H1 (cell line): ENCODE measurements at places on chromosomes 3 and 15. TPM values are rescaled to one million over a fixed set of nuclear protein-coding genes. Genes with fewer than 3 reads are reported as not detected.
A peak's percentile ranks its signal among the peaks of the same experiment; 100 is the strongest.

DNA sequence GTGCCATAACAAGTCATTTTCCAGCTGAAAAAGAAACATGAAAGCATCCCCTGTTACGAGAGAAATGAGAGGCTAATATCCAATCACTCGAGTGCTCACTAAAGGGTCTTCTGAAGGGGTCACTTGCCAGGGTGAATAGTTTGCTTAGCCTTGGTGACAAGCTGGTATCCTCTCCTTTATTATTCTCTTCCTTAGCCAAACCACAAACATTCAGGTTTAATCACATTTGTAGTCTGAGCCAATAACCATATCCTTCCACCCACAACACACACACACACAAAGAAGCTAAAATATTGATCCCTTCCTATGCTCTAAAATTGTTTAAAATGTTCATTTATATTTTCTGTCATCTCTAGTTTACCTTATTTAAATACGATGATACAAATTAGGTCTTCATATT is 240.5 kb upstream of the TMCO5A start:
- no peak for DNase-seq
- no peaks in the 10 kb centered on the region for H3K4me1 ChIP-seq
- no peaks in the 10 kb centered on the region for H3K36me3 ChIP-seq
- H3K27ac ChIP-seq, result no peak overlapping the region

SAMD7 gene
- not detected in 2 replicates for total RNA-seq

DNA sequence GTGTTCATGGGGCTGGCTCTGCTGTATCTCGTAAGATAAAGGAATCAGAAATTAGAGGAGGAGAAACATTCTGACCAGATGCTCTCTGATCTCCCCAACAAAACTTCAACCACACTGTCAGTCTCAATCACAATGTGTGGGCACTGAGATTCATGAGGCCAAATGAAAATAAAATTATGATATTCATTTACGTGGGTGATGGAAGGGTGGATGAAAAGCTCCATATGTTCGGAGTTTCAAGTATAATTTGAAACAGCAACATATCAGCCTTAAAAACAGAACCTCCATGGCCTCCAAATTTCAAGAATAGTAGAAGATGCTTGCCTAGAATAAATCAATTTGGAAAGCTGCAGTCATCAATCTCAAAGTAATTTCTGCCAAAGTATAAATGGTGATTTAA is 363.7 kb downstream of the MAGI1 start:
- H3K4me1 ChIP-seq, result no peaks in the 10 kb centered on the region
- H3K27ac ChIP-seq, result no peak overlapping the region

- H3K27ac ChIP-seq, result no peak overlapping the region
- no peaks in the 10 kb centered on the region for H3K27me3 ChIP-seq
- H3K36me3 ChIP-seq, result no peaks in the 10 kb centered on the region
- H3K4me3 ChIP-seq, result no peak overlapping the region
Measured at GRCh38 chr15:24933716-24934115, 21.1 kb upstream of the SNRPN start.

- no peaks in the 10 kb centered on the region for H3K4me1 ChIP-seq
- peaks cover 10% of the 10 kb centered on the region for H3K27me3 ChIP-seq
- H3K27ac ChIP-seq, result no peak overlapping the region
- no peaks in the 10 kb centered on the region for H3K36me3 ChIP-seq
Measured at GRCh38 chr3:190534986-190535385, 21.1 kb downstream of the IL1RAP start.

DNA sequence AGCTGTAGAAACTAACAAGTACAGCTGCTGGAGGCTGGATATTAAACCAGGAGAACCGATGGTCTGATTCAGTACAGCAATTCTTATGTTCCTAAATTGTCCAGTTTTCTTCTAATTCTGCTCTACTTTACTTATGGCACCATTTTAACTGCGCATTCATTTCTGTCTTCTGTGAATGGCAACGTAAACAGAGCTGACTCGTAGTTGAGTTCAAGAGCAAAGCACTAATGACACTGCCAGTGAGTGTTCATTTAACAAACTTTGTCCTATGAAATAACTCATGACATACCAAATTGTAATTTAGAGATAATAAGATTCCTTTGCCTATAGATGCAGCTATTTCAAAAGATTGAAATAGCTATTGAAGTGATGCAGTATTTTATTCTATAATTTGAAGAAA is 48.7 kb downstream of the BCHE start:
- no peak for DNase-seq
- no peaks in the 10 kb centered on the region for H3K27me3 ChIP-seq
- no peaks in the 10 kb centered on the region for H3K4me1 ChIP-seq

DNA sequence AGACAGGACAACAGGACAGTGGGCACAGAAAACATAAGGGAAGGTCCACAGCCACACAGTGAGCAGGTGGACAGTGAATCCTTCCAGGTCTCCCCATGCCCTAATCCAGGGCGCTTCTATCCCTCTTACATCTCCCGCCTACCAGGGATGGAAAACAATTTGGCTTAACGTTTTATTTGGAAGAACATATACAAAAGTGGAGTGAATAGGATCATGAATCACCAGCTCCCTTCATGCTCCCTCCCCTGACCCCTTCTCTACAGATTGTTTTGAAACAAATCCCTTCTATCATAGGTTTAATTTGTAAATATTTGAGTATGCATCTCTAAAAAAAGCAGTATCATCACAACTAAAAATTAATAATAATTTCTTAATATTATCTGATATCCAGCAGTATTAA is 52.5 kb downstream of the CLDN11 start:
- no peak overlapping the region for H3K27ac ChIP-seq
- H3K27me3 ChIP-seq, result no peaks in the 10 kb centered on the region
- no peaks in the 10 kb centered on the region for H3K36me3 ChIP-seq
- DNase-seq, result peak; percentile 19
- H3K4me3 ChIP-seq, result no peak overlapping the region

- no peaks in the 10 kb centered on the region for H3K4me1 ChIP-seq
- no peak for DNase-seq
- H3K4me3 ChIP-seq, result no peak overlapping the region
- H3K27ac ChIP-seq, result no peak overlapping the region
Measured at GRCh38 chr3:70400194-70400593, 87.8 kb upstream of the MDFIC2 start.

DNA sequence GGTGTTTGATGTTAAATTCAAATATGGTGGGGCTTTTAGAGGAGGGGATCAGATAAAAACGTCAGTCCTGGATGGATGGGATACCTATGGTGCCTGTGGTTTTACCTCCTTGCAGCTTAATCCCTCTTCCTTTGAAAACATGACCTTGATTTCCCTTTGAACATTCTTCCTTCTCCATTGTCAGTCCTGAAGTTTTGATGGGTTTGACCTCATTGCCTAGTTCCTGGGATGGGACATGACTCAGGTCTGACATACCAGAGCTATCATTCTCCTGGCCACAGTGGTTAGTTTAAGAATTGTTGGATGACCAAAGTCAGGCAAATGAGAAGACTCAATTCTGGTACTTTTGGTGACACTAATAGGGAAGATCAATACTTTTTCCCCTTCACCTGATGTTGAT is 87.2 kb downstream of the PRICKLE2 start:
- no peak overlapping the region for H3K27ac ChIP-seq
- H3K27me3 ChIP-seq, result no peaks in the 10 kb centered on the region
- no peak overlapping the region for H3K4me3 ChIP-seq
- no peak for DNase-seq
- no peaks in the 10 kb centered on the region for H3K36me3 ChIP-seq

DNA sequence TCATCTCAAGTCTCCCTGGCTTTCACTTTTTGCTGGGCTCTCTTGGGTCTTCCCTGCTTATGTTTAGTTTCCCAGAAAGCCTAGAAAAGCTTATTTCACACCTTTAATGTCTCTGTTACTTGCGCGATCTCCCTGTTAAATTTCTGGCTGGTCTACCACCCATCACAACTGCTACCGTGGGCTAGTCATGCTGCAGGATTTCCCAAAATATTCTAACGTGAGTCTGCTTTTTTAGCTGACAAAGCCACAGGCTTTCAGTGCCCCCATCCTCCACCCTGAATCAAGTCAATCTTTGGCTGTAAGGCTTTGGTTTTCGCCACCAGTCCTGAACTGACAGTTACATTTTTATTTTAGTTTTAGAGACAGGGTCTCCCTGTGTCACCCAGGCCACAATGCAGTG is 74.1 kb downstream of the SUMF1 start:
- no peaks in the 10 kb centered on the region for H3K27me3 ChIP-seq
- no peak for DNase-seq
- H3K36me3 ChIP-seq, result no peaks in the 10 kb centered on the region
- no peaks in the 10 kb centered on the region for H3K4me1 ChIP-seq
- H3K4me3 ChIP-seq, result no peak overlapping the region

STRIT1 gene
- 0.38 and 0.47 TPM in 2 replicates for total RNA-seq

DNA sequence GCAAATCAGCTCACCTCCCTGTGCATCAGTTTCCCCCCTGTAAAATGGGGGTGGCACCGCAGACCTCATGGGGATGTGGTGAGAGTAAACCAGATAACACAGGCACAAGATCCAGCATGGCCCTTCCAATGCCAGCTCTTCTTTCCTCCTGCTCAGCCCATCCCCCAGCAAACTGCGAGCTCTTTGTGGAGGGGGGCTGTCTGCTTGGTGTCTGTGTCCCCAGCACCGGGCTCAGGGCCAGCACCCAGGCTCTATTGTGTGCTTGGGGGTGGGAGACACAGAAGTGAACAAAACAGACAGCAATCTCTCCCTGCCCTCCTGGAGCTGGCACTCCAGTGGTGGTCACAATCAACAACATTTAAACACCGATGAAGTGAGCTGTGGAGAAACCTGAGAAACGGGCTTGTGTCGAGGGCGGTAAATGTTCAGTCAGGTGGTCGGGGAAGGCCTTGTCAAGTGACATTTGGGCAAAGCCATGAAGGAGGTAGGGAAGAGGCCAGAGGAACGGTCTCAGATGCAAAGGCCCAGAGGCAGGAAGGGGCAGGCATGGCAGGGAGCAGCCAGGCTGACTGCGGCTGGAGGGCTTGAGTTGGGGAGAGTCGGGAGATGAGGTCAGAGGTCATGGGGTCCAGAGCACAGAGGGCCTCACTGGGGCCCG is 28.4 kb downstream of the GRIP2 start:
- H3K36me3 ChIP-seq, result no peaks in the 10 kb centered on the region
- no peak for DNase-seq
- H3K4me1 ChIP-seq, result peaks cover 8% of the 10 kb centered on the region; the same call in 1 of the 2 replicates
- no peaks in the 10 kb centered on the region for H3K27me3 ChIP-seq
